ENCODE measurements at places on chromosomes 12 and 14. TPM values are rescaled to one million over a fixed set of nuclear protein-coding genes. Genes with fewer than 3 reads are reported as not detected.

The PMCH gene
- total RNA-seq = 0.47 TPM

The PNMA1 gene
- total RNA-seq = 5.0 TPM

The AICDA gene
- 0.42 TPM for total RNA-seq

The TMEM229B gene
- 13.7 TPM for total RNA-seq

The PRKCH gene
- total RNA-seq = 81.8 TPM

The OAS2 gene
- 45.8 TPM for total RNA-seq

DNA sequence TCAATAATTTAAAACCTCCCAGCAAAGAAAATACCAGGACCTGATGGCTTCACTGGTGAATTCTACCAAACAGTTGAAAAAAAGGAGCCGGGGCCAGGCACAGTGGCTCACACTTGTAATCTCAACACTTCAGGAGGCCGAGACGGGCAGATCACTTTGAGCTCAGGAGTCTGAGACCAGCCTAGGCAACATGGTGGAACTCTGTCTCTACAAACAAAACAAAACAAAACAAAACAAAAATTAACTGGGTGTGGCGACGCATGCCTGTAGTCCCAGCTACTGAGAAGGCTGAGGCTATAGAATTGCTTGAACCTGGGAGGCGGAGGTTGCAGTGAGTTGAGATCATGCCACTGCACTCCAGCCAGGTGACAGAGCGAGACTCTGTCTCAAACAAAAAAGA lies 13.7 kb upstream of the TROAP start:
- no peak overlapping the region for H3K4me3 ChIP-seq
- no peak overlapping the region for H3K27ac ChIP-seq
- no peaks in the 10 kb centered on the region for H3K36me3 ChIP-seq

GRCh38 chr12:28065889-28066630 lies 93.5 kb upstream of the PTHLH start:
- no peak overlapping the region for H3K4me3 ChIP-seq
- H3K27me3 ChIP-seq = no peaks in the 10 kb centered on the region
- DNase-seq = no peak
- H3K4me1 ChIP-seq = no peaks in the 10 kb centered on the region

GRCh38 chr14:61171727-61172126 lies 109.4 kb downstream of the TMEM30B start:
- H3K4me3 ChIP-seq = no peak overlapping the region
- no peaks in the 10 kb centered on the region for H3K27me3 ChIP-seq
- DNase-seq = no peak
- no peaks in the 10 kb centered on the region for H3K36me3 ChIP-seq

- no peaks in the 10 kb centered on the region for H3K27me3 ChIP-seq
- no peak overlapping the region for H3K4me3 ChIP-seq
- H3K4me1 ChIP-seq = no peaks in the 10 kb centered on the region
- DNase-seq = no peak
- H3K27ac ChIP-seq = no peak overlapping the region
These were observed 53.2 kb downstream of the ATG2B start for GRCh38 chr14:96309896-96310330.

GRCh38 chr14:100321473-100322137 lies 1.5 kb upstream of the SLC25A47 start:
- H3K4me3 ChIP-seq = no peak overlapping the region
- H3K4me1 ChIP-seq = peaks cover 4% of the 10 kb centered on the region
- no peaks in the 10 kb centered on the region for H3K36me3 ChIP-seq
- H3K27ac ChIP-seq = no peak overlapping the region

DNA sequence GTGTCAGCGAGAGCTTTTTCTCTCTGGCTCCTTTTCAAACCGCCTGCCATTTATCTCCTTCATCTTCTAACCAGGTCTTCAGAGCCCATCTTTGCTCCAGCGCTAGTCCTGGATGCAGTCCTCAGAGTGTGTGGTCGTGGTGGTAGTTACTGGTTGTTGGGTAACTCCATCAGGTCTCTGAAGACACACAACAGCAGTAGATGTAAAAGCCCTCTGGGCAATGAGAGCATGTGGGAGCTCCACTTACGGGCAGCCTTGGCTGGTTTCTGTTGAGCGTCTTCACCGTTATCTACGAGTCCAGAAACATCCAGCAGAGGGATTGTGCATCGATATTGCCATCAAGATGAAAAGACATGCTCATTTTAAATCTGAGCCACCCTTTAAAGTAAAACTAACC lies 61.2 kb downstream of the FBXL14 start:
- peaks cover 66% of the 10 kb centered on the region for H3K27me3 ChIP-seq
- H3K27ac ChIP-seq = no peak overlapping the region
- no peak for DNase-seq
- peaks cover 23% of the 10 kb centered on the region for H3K4me1 ChIP-seq
- no peak overlapping the region for H3K4me3 ChIP-seq

GRCh38 chr12:32312049-32312670 lies 87.2 kb upstream of the FGD4 start:
- peak; percentile 48 for DNase-seq
- no peak overlapping the region for H3K27ac ChIP-seq
- H3K4me1 ChIP-seq = no peaks in the 10 kb centered on the region
- no peaks in the 10 kb centered on the region for H3K36me3 ChIP-seq
- no peak overlapping the region for H3K4me3 ChIP-seq
- no peaks in the 10 kb centered on the region for H3K27me3 ChIP-seq

- no peaks in the 10 kb centered on the region for H3K36me3 ChIP-seq
- DNase-seq = no peak
- H3K27ac ChIP-seq = no peak overlapping the region
- peaks cover 2% of the 10 kb centered on the region for H3K4me1 ChIP-seq
These were observed 208.3 kb downstream of the GXYLT1 start for GRCh38 chr12:41936333-41936732.

GRCh38 chr12:43107026-43107775 lies 444.8 kb downstream of the ADAMTS20 start:
- DNase-seq = no peak
- H3K27ac ChIP-seq = no peak overlapping the region
- no peak overlapping the region for H3K4me3 ChIP-seq
- no peaks in the 10 kb centered on the region for H3K36me3 ChIP-seq
- H3K4me1 ChIP-seq = no peaks in the 10 kb centered on the region

DNA sequence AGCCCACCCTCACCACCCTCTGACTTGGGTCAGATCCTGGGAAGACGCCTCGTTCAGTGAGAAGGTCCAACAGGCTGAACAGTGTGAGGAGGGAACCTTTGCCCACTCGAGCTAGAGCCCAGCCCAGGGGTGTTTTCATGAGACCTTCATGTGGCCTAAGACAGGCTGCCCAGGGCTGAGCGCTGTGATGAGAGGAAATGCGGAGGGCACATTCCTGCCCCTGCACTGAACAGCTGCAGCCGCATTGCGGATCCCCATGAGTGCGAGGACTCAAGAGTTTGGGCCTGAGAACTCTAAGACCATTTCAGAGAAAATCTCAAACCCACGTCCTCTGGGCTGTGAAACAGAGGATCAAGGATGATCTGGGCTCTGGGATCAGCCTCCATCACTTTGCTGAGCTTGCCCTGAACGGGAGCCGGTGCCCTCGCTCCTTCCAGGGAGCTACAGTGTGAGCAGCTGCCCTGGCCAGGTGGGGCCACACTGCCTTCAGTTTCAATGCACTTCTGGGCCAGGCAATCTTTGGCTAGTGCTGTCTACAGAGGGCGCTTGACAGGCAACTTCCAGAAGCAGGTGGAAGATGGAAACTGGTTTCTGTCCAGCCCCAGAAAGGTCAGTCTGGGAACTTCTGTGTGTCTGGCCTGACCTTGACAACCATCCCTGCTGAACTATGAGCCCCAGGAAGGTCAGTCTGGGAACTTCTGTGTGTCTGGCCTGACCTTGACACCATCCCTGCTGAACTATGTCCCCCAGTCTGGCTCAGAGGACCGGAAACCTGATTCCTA lies 43.5 kb upstream of the P2RX7 start:
- H3K27ac ChIP-seq = no peak overlapping the region
- peaks cover 29% of the 10 kb centered on the region for H3K4me1 ChIP-seq
- H3K27me3 ChIP-seq = no peaks in the 10 kb centered on the region

GRCh38 chr12:124553862-124554428 lies 13.5 kb downstream of the NCOR2 start:
- H3K27me3 ChIP-seq = no peaks in the 10 kb centered on the region
- H3K27ac ChIP-seq = no peak overlapping the region
- peaks cover 10% of the 10 kb centered on the region for H3K36me3 ChIP-seq
- H3K4me3 ChIP-seq = no peak overlapping the region

DNA sequence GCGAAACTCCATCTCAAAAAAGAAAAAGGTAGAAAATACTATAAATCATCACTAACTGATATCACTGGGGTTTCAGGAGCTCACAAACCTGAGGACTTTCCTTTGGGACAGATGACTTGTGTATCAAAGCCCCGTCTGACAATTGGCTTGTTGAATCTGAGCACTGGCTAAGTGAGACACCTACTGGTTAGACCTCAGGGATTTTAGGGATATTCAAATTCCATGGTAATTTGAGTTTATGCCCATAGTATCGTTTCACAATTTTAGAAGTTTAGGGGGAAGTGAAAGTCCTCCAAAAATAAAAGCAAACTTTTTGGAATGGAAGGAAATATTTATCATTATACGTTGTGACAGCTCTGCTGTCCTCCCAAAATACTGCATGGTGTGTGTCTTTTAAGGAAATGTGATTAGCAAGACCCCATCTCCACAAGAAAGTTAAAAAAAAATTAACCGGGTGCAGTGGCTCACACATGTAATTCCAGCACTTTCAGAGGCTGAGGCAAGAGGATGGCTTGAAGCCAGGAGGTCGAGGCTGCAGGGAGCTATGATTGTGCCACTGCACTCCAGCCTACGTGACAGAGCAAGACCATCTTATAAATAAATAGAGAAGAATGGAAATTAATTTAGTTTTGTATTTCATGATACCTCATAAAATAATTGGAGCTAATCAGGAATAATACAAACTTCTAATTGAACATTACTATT lies 49.2 kb downstream of the FBXL14 start:
- no peaks in the 10 kb centered on the region for H3K4me1 ChIP-seq
- no peaks in the 10 kb centered on the region for H3K36me3 ChIP-seq
- H3K27me3 ChIP-seq = peaks cover 3% of the 10 kb centered on the region
- H3K4me3 ChIP-seq = no peak overlapping the region

DNA sequence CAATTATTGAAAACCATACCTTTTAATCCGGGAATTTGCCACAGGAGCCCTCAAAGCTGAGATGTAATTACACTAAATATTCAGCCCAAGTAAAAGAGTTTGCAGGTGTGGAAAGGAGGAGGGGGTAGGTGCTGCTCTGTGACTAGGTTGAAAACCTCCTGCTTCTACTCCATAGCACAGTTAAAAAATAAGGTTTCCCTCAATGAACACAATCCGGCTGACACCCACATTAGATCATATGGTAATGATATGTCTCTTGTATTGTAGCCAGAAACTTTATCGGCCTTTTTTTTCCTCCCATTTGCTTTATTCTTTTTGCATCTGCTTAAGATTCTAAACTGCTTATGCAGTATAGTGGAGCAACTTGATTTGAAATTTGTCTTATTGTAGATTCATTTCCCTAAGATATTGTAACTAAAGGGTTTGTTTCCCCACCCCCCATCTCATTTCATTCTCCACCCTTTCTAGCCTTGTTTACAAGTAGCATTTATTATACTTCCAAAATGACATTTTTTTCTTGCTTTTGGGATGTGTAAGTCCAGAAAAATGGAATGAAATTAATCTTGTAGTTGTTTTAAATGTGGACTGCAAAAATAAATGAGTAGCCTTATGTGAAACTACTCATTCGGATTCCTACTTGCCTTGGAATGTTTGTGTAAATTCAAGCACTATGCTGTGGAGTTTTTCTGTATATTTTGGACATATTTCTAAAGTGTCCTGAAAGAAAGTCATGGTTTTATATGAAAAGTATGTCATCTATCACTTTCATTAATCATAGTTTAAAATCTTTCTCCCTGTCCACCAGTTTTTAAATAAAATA lies at the start of gene DCN:
TSS of gene DCN (minus strand) at position 182 of the 820 bp plus-strand sequence. CDS start 4,265 bp downstream, outside the sequence.
- H3K4me3 ChIP-seq = no peak within 1 kb of the TSS
- DNase-seq = no peak
- H3K27me3 ChIP-seq = no peaks in the 10 kb centered on the region
- no peak within 1 kb of the TSS for H3K27ac ChIP-seq
- H3K4me1 ChIP-seq = no peaks in the 10 kb centered on the region
- no peaks in the 10 kb centered on the region for H3K36me3 ChIP-seq

DNA sequence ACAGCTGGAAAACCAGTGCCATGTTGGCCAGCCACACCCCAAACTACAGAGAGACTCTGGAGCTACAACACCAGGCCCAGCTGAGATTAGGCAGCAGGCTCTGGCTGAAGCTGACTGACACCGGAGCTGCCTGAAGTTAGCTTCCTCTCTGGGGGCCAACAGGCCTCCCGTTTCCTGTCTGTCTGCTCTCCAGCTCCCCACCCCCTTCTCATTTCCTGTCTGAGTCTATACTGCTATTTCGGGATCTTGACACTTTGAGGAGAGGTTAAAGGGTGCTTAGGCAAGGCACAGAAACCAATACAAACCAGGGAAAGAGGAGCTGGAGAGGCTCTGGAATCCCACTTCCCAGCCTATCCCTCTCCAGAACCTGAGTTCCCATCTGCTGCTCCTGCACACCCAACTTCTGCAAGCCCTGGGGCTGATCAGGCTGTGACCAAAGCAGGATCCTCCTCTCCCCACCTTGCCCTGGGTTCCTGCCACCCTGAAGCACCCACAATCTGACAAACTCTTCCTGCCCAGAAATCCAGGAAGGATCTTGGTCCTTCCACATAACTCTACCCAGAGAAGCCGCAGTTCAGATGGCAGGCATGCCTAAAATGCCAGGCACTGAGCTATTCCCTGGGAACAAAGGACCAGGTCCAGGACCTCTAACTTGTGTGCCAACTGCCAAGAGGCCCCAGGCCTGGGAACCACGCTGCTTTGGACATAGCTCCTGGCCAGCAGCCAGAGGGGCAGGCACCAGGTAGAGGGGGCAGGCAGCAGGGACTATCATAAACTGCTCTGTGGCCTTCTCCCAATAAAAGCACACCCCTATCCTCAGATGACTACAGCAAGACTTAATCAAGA lies 39.9 kb downstream of the PRPF40B start:
- H3K4me1 ChIP-seq = peaks cover 74% of the 10 kb centered on the region
- peaks cover 30% of the 10 kb centered on the region for H3K36me3 ChIP-seq
- DNase-seq = peak; percentile 80
- H3K27ac ChIP-seq = peak overlapping the region; percentile 92

GRCh38 chr12:94650143-94651056 lies at the start of gene TMCC3:
TSS of gene TMCC3 (minus strand) at chr12:94650557. CDS start at chr12:94650430, 127 bp downstream.
- H3K4me3 ChIP-seq = peak within 1 kb of the TSS; percentile 53
- peaks cover 56% of the 10 kb centered on the region for H3K27me3 ChIP-seq
- no peak within 1 kb of the TSS for H3K27ac ChIP-seq
- H3K36me3 ChIP-seq = no peaks in the 10 kb centered on the region
- peak; percentile 65 for DNase-seq

DNA sequence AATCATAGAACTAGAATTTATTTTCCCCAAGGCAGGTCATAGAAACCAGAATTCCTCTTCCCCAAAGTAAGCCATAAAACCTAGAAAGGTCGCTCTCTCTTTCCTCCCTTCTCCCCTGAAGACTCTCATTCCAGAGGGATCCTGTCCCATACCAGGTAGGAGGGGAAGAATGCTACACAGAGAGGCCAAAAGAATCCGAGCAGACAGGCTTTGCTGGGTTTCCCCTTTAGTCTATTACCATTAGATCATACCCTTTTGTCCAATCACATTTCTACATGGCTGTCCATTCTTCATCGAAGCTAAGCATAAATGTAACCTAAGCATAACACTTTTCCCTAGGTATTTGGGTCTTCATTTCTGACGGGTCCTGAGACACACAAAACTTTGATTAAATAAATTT lies 204.5 kb downstream of the SPTSSA start:
- no peak for DNase-seq
- no peaks in the 10 kb centered on the region for H3K27me3 ChIP-seq
- H3K4me1 ChIP-seq = no peaks in the 10 kb centered on the region
- no peak overlapping the region for H3K27ac ChIP-seq

Measured in thymus (tissue), 14 donors.